ENCODE measurements at places on chromosomes 12 and 14. TPM values are rescaled to one million over a fixed set of nuclear protein-coding genes. Genes with fewer than 3 reads are reported as not detected.

GRCh38 chr12:63151623-63152320 lies 771 bp upstream of the AVPR1A start:
- DNase-seq = peak; percentile 24

The LRRK2 gene
- polyA plus RNA-seq = 0.17 TPM

The GYS2 gene
- polyA plus RNA-seq = not detected

- DNase-seq = peak; percentile 8
These were observed 17.7 kb upstream of the ANP32D start for GRCh38 chr12:48454667-48455066.

- no peak for DNase-seq
These were observed 7.3 kb downstream of the HOXC5 start for GRCh38 chr12:54040148-54040494.

The ZDHHC22 gene
- polyA plus RNA-seq = not detected

The SCN8A gene
- polyA plus RNA-seq = 6.9 TPM

GRCh38 chr12:111901182-111901581 lies 59.2 kb downstream of the MAPKAPK5 start:
- no peak for DNase-seq

- no peak for DNase-seq
These were observed 75.8 kb upstream of the CNTN1 start for GRCh38 chr12:40616383-40616915.

The MORN3 gene
- 0.37 TPM for polyA plus RNA-seq

GRCh38 chr12:66393890-66394289 lies 91.6 kb downstream of the HELB start:
- DNase-seq = no peak

DNA sequence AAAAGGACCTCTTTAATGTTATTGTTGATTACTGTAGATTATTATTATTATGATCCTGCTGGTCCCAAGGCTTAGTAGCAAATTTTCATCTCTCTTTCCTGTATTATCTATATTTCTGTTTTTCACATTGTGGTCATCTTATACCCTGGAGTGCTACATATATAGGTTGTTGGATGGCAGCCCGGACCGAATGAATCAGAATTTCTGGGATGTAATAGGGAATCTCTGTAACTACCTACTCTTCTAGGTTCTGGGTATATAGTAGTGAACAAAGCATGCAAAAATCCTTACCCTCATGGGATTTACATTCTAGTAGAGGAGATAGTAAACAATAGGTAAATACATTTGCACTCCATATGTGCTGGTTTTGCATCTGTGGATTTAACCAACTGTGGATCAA lies 31.4 kb downstream of the NUBPL start:
- peak; percentile 36 for DNase-seq

GRCh38 chr14:91555531-91555930 lies 45.4 kb upstream of the PPP4R3A start:
- DNase-seq = no peak

- DNase-seq = peak; percentile 48
These were observed 354.3 kb downstream of the CEP128 start for GRCh38 chr14:80587096-80587724.

The PPP4R4 gene
- 0.17 TPM for polyA plus RNA-seq

The AKAP3 gene
- 0.55 TPM for polyA plus RNA-seq

- no peak for DNase-seq
These were observed 944 bp downstream of the CCND2 start for GRCh38 chr12:4274396-4275015.

GRCh38 chr14:104865631-104866441 lies 768 bp downstream of the CEP170B start:
- DNase-seq = peak; percentile 67

DNA sequence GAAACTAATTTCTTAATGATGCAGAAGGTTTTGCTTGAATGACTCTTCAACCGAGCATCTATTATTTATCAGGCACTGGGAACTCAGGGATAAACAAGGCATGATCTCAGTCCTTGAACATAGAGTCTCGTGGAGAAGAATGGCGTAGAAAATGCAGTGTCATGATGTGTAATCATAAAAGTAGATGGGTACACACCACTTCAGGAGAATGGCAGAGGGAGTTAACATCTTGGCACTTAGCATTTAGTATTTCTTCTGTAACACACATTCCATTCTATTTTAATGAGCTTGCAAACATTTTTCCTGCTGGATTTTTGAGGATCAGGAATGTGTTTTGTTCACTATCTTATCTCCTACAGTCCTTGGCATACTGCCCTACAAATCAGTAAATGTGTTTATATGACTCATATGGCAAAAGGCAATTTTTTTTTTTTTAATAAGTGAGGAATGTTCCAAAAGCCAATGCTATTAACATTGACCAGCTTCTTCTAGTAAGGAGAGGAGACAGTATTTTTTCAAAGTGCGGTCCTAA lies 3.8 kb downstream of the TXNRD1 start:
- peak; percentile 98 for DNase-seq

DNA sequence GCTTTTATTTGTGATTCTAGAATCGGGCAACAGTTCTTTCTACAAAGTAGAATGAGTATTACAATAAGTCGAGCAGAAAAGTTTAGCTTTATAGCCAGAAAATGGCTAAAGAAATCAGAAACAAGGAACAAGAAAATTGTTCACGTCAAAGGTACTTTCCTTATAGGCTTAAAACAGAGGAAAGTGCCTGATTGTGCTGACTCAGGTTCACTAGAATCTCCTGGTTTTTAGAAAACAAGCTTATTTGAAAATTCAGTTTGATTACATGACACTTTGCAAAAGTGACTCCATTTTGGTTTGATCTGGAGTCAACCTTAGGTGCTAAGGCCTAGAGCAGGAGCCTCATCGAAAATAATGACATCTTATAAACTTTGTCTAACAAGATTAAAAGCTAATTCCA lies 564.7 kb upstream of the FLRT2 start:
- no peak for DNase-seq

DNA sequence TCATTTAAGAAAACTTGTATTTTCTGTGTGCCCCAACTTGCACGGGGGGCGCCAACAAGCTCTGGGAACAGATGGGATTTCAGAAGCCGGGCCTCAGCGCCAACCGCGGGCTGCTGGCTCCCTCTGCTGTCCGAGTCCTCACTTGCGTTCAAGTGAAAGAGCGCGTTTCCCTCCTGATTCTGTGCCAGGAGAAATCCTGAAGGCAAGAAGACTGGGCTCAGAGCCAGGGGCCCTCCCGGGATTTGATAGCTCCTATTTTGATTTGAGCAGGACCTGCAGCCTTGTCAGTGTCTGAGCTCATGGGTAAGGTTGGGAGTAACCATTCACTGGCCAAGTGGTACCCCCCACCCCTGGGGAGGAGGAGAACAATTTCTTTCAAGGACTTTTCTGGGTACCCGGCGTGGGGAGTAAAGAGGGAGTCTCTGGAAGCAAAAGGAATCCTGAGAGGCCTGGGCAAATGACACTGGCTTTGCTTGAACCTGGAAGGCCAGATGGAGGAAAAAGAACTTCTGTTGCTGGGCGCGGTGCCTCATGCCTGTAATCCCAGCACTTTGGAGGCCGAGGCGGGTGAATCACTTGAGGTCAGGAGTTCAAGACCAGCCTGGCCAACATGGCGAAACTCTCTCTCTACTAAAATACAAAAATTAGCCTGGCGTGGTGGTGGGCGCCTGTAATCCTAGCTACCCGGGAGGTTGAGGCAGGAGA lies 179.0 kb upstream of the RGS6 start:
- peak; percentile 85 for DNase-seq

- no peak for DNase-seq
These were observed 42.0 kb downstream of the EVL start for GRCh38 chr14:100107236-100107635.

GRCh38 chr12:101671833-101672232 lies 25.6 kb upstream of the CHPT1 start:
- no peak for DNase-seq

The HOXC9 gene
- polyA plus RNA-seq = 0.26 TPM

DNA sequence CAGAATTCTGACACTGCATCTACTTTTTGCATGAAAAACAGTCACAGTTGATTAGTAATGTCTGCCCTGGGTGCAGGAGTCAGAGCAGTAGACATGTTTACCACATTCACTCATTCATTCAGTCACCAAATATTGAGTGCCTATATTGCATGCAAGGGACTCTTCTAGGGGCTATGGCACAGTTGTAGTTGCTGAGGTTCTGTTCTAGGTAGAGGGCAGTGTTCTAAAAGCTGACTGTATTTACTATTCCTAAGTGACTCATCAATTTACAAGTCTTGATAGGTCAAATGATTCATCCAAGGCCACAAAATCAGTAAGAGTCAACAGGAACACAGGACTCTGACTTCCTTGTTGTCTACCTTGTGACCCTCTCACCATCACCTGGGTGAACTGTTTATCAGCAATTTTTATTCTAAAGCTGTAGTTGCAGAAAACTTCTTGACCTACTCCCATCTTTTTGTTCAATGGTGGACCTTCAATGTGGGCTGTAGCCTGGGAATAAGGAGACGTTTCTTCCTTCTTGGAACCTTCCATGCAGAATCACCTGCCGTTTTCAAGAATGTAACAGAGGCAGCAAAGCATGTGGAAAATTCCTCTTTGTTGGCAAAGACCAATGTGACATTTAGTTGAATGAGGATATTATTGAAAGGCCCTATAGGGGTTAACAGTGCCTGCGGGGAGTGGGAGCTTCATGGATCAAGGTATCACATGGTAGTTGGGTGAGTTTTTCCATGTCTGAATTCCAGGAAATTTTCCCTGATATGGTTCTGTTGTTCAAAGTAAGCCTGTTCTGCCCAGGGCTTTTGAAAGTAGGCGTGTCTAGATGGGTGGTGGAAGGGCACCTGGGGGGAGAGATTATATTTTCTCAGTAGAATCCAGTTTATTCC lies 223.2 kb downstream of the KTN1 start:
- DNase-seq = peak; percentile 31
